Stimulated activated CD4-positive, alpha-beta T cell treated with anti-CD3 and anti-CD28 coated beads, Interleukin-1b, Interleukin-23, amount 100 ng/mL, for 24 hours (primary cell): ENCODE measurements at places on chromosomes 1 and 21.

GRCh38 chr1:209432443-209432825 lies 151.1 kb upstream of the CAMK1G start:
- DNase-seq, result no peak

GRCh38 chr1:225479996-225480720 lies 52.3 kb upstream of the LBR start:
- no peak for DNase-seq

- DNase-seq, result no peak
Measured at GRCh38 chr21:25897383-25897782, 162.6 kb downstream of the GABPA start.

GRCh38 chr1:224289396-224289795 lies 40.6 kb downstream of the NVL start:
- DNase-seq, result no peak

- no peak for DNase-seq
Measured at GRCh38 chr1:150003801-150004200, 6.7 kb downstream of the OTUD7B start.

DNA sequence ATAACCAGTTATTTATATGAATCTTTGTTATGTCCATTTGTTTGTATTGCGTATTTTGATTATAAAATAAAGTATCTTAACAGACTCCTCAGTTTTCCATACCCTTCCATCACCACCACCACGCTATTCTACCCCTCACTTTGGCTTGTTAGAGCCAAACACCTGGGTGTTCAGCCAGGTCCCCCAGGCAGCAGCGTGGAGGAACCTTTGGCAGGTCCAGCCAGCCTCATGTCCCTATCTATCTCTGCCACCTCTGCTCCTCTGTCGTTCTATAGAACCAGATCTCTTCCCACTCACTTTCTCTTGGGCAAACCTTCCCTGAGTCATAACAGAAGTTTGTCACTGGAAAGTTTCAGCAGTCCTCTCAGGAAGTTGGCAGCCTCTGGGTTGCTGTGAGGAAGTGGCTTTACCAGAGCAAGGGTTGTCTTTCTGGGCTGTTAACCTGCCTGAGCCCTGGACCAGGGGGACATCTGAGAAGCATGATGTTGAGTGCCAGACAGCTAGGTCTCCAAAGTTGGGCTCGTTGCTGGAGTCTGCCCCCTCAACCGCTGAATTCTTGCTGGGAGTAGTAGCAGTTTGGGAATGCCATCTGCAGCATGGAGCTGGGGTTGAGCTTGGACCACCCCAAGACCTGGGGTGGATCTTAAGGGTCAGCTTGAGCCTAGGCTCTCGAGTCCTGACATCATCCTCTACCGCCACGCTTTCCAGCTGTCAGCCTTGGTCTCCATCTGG lies 996 bp upstream of the SH3BGRL3 start:
- no peak for DNase-seq

GRCh38 chr1:16165548-16165947 lies 9.7 kb upstream of the EPHA2 start:
- no peak for DNase-seq

GRCh38 chr21:36854391-36854790 lies 112.1 kb downstream of the HLCS start:
- DNase-seq, result no peak

DNA sequence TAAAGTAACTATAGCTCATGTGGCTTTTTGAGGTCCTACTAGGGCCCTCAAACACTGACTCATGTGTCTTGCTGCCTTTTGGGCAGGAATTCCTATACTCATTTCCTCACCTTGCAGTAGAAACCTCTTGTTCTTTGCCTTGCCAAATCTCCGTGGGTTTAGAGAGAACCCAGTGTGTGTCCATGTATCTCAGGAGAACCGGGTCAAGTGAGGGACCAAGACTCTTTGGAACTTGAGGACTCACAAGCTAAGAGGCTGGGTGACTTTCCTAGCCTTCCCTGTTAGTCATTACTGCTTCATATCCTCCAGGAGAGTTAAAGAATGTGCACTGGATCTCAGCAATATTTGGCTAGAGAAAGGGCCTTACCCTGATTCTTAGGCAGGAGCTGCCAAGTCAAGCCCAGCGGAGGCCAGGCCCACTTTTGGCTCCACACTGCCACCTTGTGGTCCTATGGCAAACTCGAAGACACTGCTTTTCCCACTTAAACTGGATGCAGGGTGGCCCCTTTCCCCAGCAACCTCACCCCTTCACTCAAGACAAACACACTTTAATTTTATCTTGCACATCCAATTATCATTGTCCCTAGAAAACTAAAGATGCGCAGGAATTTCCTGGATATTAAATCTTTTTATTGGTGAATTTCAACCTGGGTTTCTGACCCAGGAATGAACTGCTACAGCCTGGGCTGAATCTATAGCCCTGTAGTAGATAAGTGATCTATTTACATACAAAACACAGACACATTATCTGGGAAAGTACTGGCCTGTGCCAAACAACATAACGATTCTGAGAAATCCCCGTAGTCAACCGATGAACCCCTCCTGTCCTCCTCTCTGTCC lies 10.6 kb downstream of the AVPR1B start:
- peak; percentile 65 for DNase-seq

- DNase-seq, result no peak
Measured at GRCh38 chr1:240093120-240093961, 1.7 kb downstream of the FMN2 start.

DNA sequence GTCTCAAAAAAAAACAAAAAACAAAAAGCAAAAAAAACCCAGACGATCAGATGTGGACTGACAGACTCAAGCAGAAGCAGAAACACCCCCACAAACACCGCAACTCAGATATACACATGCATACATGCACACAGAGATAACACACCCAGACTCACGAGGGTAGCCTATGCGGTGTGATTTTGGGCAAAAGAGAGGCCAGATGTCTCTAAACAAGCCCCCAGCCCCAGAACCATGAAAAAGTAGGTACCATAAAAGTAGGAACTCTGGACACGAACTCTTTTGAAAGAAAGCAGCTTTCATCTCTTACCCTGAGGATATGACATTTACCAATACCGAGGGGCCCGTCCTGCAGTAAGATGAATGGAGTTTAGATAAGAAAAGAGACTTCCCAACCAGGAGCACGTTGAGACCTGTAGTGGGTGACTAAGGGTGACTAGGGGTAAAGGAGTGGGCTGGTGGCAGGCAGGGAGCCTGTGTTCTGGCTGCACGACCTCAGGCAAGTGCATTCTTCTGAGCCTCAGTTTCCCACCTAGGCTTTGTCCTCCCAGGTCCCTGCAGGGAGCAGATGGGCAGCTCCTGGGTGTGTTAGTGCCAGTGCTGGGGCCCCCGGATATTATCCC lies 1.5 kb upstream of the TINAGL1 start:
- DNase-seq, result no peak

GRCh38 chr1:192407206-192407605 lies 90.4 kb downstream of the RGS21 start:
- DNase-seq, result no peak

DNA sequence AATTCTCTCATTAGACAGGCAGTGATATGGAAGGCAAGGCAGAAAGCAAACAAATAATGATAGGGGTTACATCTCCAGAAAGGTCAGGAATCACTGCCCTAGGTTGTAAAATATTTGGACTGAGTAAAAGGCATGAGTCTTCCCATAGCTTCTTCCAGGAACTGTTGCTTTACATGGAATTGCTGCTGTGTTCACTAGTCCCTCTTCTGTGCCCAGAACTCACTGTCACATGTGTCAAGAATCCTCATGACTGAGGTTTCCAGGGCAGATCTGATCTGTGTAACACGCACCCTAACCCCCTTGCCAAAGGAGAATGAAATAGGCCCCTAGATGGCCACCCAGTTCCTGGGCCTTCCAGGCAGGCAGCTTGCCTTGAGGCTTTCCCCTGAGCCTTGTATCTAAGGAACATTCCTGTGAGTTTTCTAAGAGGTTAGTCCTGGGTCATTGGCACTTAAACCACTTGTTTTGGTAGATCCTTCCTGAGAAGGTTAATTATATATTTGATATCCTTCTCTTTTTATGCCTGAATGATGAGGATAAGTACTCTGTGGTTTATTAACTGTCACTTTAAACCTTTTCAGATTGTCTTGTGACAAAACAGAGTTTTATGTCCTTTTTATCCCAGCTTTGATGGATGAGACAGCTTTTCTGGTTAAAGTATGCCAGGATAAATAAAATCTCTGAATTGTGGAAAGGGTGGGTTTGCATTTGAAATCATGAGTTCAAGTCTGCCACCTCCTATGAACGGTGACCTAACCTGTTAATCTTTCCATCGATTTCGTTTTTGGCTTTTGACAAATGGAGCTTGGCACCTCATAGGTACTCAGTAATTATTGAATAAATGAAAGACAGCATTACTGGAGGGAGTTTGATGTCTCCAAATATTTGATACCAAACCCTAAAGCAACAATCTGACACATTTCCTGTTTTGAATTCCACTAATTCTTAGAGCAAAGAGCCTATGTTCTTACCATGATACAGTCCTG lies 163.3 kb downstream of the DHRS3 start:
- DNase-seq, result no peak

- DNase-seq, result no peak
Measured at GRCh38 chr1:35726450-35727433, 8.1 kb upstream of the C1orf216 start.

DNA sequence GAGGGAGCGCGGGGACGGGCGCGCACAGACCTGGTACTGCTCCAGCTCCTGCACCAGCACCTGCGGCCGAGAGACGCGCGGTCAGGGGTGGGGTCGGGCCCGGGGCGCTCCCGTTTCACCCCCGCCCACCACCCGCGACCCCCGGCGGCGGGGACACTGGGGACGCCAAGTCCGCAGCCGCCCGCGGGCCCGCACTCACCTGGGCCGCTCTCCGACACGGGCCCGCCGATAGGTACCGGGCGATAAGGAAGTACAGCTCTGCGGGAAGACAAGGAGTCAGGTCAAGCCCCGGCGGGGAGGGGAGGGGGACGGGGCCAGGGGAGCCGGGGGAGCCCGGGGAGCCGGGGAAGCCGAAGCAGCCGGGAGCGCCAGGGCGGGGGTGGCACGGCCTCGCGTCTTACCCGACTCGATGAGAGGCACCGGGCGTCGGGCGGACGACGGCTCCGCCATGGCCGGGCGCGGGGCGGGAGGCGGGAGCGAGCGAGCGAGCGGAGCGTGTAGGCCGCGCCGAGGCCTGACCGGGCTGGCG lies 326 bp downstream of the BRWD1 start:
- peak; percentile 4 for DNase-seq

DNA sequence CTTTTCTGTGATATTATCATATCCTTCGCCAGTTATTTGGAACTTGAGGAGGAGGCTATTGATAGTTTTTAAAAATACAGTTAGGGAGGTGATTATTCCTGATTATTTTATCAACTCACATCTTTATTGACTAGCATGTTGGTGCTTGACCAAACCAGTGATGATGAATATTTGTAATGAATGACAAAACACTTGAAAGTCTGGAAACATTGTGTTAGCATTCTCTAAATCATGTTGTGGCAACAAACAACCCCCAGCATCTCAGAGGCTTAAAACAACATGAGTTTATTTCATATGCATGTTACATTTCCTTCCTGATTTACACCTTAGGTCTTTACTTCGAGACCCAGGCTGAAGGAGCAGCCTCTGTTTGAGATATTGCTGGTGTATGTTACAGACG lies 10.7 kb upstream of the JUN start:
- no peak for DNase-seq
